ENCODE measurements at places on chromosomes 6 and 20.

GRCh38 chr6:96381246-96381645 lies 140.4 kb upstream of the UFL1 start:
- DNase-seq = no peak

GRCh38 chr6:152750694-152751093 lies at the start of gene VIP:
VIP (plus strand) TSS chr6:152750797; CDS start chr6:152752178, 1,381 bp downstream.
- no peak for DNase-seq

GRCh38 chr6:154247119-154247861 lies 109.3 kb downstream of the IPCEF1 start:
- DNase-seq = no peak

DNA sequence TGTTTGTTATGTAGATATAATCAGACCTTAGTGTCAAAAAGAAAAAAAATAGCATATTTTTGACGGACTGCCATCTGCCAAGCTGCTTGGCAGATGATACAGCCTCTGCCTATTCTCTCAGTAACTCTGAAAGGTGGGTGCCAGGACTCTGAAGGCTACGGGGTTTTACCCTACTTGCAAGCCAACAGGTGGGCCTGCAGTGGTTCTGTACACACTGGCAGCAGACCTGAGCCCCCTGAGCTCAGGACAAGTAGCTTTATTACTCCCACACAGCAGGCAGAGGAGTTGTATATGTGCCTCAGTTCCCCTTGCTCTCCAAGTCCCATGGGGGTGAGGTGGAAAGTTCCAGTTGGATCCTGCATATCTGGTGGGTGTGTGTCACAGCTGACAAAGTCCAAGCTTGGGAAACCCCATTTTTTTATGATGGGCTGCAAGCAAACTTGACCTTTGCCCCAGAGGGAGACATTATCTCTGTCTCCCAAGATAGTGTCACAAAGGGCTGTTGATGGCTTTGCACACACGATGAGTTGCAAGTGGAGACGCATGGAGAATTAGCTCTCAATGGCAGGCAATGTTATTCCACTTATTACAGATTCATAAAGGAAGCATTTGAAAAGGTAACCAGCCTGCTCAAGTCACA lies 20.5 kb upstream of the AFDN start:
- DNase-seq = no peak

DNA sequence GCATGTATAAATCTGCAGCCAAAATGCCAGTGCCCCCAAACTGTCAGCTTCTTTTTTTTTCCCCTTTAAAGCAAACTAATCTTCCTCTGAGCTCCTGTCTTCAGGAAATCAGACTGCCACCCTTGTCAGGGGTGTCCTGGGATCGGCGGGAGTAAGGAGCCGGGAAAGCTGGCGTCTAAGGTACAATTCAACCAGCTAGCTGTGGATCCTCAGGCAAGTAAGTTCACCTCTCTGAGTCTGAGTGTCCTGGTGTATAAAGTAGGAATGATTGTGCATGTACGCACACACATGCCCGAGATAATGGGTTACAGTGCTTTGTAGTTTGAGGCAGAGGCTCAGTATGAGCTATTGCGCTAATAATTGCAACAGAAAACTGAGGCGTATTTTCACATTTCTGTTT lies 98.3 kb downstream of the ANKRD60 start:
- no peak for DNase-seq

GRCh38 chr20:32675223-32675975 lies 1.7 kb upstream of the C20orf203 start:
- DNase-seq = no peak

DNA sequence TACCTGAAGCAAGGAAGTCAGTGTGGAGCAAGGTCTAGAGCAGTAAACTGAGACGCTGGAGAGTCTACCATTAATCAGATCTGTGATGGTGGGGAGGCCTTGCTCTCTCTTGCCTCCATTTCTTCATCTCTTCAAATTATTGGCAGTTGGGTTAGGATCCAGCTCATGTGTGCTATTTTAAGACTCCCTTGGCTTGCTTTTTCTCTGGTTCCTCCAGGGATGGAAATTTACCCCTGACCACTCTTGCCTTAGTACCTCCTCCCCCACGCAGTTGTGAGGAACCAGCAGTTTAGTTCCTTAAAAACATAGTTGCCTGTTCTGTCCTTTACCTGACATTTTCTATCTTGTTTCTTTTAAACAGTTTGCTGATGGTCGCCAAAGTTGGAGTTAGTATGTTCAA lies 7.4 kb downstream of the TMEM14C start:
- no peak for DNase-seq

DNA sequence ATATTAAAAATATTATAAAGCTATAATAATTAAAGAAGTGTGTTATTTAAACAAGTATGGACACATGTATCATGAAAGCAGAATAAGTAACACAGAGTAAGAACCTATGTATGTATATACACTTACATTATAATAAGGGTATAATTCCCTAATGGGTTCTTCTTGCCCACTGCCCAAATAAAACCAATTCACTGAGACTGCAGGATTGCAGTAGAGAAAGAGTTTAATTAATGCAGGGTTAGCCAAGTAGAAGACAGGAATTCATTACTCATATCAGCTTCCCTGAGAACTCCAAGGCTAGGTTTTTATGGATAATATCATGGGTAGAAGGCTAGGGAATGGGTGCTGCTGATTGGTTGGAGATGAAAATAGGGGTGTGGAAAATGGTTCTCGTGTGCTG lies 53.8 kb upstream of the SAMD3 start:
- DNase-seq = no peak

DNA sequence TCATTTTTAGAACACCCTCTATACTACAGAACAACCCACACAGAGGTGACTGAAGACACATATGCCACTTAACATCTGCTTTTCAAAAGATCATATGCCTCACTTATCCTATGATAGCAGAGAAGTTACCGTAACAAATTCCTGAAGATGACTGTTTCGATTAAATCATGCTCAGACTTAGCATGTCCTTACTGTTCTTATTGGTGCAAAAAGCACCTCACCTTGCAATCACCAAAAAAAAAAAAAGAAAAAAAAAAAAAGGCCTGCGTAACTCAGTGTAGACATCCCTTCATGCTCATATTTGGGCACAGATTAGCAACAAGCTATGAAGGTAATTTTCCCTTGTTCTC lies 17.7 kb upstream of the DST start:
- DNase-seq = no peak

DNA sequence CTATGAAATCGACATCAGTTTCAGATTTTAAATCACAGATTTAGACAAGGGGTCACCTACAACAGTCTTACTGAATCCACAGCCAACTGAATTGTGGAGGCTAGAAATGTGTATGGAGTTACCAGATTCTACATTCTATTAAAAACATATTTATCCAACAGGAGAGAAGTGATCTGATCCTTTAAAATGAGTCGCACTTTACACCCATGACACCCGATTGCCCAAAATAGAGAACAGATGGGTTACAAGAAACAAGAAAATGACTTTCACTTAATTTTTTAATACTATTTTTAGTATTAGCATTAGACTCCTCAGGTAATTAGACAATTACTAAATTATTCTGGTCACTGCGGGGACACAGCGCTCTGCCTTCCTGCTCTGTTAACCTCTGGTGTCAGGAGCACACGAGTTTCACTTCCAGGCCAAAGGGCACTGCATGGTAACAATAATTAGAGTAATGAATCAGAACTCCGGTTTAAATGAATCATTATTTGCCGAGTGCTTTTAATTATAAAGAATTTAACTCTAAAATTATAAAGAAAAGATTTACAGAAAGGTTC lies 108.6 kb downstream of the ATP9A start:
- no peak for DNase-seq

DNA sequence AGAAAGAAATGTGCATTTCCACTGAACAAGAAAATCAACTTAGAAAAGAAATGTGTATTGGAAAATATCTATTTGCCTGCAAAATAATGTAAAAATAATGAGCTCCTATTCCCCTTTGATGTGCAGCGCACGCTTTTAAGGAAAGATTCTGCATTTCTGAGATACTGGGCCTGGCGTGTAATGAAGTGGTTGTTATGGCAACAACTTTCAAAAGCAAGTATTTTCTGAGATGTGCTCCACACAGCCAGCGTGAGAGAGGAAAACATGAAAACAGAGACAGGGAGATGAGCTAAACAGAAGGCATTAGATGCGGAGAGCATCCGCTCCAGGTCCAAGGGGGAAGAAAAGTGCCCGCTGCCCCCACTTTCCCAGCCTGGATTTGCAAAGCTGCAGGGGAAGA lies 39.1 kb upstream of the GTSF1L start:
- DNase-seq = no peak

Measured in gastrocnemius medialis (tissue), 4 donors.